ENCODE measurements at places on chromosomes 1 and 21.
A peak's percentile ranks its signal among the peaks of the same experiment; 100 is the strongest.

- DNase-seq: no peak
Measured at GRCh38 chr21:28442624-28443023, 550.1 kb downstream of the LTN1 start.

DNA sequence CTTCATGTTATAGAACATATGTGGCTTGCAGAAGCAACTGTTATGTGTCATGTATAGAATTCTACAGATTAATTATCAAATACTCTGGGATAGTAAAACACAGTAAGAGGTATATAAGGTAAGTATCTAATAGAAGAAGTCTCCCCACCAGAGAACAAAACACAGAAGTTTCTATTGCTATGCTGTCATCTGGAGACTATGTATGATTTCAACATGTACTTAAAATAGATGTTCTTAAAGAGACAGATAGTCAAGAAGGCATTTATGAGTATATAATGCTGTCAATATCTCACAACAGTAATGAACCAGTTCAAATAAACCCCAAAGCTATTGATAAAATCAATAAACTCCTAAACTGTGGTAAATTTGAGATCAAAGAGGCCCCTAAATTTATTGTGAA, 8.1 kb upstream of the ADCY10 start:
- DNase-seq: no peak

DNA sequence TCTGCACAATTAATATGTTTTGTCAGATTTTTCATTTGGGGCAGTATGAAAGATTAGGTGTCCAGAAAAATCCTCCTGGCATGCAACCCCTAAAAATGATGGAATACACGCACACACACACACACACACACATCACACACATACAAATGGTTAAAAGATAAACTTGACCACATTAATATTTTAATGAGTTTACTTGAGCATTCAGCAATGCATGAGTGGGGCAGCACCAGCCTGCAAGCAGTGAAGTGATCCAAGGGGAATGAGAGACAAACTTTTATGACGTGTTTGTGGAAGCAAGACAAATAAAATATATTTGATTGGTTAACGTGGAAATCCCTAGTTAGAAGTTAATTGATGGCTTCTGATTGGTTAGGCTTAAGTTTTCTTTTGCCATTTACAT, 29.1 kb upstream of the SOAT1 start:
- no peak for DNase-seq

GRCh38 chr1:54118704-54119103, 34.1 kb downstream of the CDCP2 start:
- no peak for DNase-seq

DNA sequence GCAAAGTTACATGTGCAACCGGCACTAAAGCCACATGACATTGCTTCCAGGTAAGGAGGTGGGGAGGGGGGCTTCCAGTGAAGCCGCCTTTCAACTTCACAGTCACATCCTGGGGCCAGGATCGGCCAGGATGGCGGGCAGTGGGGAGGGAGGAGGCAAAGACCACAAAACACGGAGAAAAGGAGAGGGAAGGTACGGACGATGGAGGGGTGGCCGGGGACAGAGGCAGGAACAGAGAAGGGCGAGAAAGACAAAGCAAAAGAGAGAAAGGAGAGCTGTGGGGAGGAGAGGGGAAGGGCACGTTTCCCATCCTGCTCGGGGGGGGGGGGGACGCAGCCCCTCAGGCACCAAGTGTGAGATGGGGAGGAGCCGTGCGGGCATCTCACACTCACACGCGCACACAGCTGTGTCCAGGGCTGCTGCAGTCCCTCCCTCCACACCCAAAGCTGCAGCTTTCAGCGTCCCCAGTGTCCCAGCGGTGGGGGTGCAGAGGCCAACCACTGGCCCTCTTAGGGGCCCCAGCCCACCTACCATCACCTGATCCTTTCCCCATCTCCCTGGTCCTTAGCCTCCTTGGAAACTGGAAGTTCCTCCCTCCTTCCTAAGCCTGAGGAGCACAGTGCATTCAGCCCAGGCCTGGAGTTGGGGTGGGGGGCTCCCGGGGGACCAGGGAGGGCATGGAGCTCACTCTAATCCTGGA, 2.4 kb downstream of the SH2D5 start:
- DNase-seq: no peak

- no peak for DNase-seq
Measured at GRCh38 chr21:45780647-45781046, 137.1 kb downstream of the PCBP3 start.

GRCh38 chr1:42979896-42980800, 21.5 kb upstream of the SLC2A1 start:
- DNase-seq: no peak

DNA sequence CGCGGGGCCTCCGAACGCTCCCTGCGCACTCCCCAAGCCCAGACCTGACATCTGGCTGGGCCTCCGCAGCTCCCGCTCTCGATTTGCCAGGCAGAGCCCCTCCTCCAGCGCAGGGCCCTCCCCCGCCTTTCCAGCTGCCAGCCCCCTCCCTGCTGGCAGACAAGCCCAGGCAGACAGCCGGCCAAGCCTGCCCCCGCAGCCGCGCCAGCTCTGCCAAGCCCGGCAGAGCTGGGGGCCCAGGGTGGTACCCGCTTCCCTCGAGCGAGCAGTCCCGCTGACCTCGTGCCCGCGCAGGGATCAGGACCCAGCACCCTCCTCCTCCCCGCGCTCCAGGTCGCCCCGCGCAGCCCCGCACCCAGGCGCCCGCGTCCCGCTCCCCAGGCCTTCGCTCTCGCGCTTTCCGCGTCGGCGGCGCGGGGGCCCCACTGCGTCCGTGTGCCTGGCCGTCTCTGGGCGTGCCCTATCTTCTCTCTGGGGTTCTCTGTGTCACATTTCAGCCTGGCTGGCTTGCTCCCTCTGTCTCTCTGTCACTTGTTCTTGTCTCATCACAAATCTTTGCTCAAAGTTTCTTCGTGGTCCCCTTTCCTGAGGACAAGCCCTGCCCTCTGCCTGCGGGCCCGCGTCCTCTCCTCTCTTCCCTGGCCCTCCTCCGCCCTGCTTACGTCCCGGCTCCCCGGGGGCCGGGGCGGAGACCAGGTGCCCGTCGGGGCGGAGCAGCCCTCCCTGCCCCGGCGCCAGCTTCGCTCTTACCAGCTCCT, 580 bp downstream of the INKA2 start:
- DNase-seq: peak; percentile 25

DNA sequence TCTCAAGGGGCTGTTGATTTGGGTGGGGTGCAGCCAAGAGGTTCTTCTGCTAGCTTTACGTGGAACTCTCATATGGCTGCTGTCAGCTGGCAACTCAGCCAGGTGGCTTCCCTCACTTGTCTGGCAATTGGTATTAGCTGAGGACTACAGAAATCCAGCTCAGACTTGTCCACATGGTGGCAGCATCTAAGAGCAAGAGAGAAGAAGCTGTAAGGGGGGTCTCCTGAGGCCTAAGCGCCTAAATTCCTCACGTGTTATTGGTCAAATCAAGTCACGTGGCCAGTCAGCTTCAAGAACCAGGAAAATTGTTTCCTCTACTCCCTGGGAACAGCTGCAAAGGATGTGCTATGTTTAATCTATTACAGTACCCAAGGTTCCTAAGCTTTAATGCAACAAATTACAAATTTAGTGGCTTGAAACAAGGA, 4.2 kb upstream of the DYRK3 start:
- DNase-seq: no peak

DNA sequence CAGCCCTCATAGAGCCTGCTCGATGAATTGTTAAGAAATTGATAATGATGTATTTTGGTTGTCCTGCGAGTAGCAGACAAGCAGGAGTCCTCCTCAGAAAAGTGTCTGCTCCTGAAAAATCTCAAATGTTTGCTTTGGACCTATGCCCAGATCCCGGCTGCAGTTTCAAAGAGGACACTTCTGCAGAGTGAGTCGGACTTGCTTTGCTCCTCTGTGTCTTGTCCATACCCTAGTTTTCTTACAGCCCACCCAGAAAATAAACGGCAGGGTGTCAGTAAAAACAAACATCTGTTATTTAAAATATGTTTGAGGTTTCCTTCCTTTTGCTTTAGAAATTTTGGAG, 2.8 kb downstream of the S100A10 start:
- no peak for DNase-seq

GRCh38 chr1:115710859-115711624, 57.5 kb downstream of the CASQ2 start:
- no peak for DNase-seq

GRCh38 chr1:98073823-98074222, 153.0 kb upstream of the DPYD start:
- DNase-seq: no peak

GRCh38 chr1:82979593-82980236, 1019.2 kb downstream of the TTLL7 start:
- DNase-seq: no peak

- DNase-seq: peak; percentile 50
Measured at GRCh38 chr1:64965366-64966157, 787 bp downstream of the JAK1 start.

DNA sequence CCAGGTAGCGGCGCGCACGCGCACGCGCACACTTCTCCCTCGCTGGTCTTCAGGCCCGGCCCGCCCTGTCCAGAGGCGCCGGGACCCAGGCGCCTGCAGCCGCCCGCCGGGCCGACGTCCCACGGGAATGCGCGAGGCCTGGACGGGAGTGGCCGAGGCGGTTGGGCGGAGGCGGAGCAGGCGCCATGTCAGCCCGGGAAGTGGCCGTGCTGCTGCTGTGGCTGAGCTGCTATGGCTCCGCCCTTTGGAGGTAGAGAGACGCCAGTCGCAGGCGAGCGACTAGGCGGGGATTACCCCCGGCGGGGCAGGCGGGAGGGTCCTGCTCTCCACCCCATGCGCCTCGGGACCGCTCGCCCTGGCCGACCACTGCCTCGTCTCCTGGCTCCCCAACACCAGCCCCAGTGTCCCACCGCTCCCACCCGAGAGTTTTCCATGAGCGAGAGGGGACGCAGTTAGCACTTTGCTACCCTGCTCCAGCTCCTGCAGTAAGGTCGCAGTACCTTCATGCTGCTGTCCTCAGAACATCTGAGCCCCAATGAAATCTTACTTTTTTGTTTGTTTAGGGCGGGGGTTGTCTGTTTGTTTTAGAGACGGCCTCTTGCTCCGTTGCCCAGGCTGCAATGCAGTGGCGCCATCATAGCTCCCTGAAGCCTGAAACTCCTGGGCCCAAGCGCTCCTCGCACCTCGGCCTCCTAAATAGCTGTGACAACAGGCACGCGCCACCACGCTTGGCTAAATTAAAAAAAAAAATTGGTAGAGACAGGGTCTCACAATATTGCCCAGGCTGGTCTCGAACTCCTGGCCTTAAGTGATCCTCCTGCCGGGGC, at the start of gene CATSPERE:
CATSPERE (plus strand) TSS at position 29 of the 827 bp plus-strand sequence; CDS start at position 186, 157 bp downstream.
- peak; percentile 65 for DNase-seq

DNA sequence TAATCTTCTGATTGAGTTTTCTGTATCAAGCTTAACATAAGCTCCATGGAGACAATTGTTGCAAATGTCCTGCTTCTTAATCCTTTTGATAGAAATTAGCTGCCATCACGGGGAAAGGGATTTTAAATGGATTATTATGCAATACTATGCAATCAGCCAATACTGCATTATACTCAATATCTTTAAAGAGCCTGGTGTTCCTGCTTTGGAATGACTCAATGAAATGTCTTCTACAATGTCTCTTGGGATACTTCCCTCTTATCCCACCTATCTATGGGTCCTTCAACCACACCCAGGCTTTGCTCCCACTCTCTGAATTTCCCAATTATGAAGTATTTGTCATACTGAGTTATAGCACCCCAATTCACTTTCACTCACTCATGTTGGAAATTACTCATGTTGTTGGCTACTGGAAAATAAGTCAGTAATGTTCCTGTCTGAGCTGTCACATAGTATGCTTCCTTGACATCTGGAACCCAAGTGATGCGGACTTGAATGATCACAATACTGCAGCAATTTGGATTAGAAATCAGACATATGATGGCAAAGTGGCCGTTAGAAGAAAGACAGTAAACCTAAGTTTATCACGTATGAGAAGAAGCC, 85.0 kb downstream of the TPR start:
- DNase-seq: no peak

DNA sequence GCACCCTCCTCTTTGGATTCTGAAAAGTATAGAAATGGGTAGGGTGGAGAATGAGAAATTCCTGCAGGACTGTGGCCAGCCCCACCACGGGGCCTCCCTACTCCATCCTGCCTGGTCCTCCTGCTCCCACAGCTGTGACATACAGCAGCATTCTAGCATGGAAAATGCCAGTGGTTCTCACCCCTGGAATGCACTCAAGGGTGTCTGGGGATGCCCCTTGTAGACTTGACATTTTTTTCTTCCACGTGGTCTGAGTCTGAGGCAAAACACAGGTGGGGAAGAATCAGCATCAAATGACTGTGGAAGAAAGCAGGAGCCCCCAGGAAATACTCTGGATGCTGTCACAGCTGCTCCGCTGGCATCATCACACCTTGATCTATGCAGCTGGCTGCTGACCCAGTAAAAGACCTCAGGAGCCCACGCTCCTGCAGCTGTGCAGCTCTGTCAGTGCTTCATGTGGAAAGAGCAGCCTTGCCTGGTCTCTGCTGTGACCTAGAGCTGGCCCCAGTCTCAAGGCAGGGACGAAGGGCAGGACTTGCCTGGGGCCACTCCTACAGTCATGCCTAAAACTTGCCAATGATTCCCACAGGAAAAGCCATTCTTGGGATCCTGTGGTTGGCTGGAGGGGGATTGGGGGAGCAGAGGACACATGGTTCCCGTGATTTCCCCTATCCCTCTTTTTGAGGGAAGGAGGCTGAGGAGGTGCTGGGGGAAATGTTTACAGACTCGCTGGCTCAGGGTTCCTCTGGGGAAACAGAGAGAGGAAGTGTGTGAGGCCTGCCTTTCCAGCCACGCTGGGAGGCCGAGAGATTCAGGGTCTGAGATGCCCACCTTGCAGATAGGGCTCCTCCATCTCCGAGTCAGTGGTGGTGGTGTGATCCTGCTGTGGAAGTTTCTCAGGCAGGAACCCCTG, 10.8 kb upstream of the A3GALT2 start:
- DNase-seq: no peak

DNA sequence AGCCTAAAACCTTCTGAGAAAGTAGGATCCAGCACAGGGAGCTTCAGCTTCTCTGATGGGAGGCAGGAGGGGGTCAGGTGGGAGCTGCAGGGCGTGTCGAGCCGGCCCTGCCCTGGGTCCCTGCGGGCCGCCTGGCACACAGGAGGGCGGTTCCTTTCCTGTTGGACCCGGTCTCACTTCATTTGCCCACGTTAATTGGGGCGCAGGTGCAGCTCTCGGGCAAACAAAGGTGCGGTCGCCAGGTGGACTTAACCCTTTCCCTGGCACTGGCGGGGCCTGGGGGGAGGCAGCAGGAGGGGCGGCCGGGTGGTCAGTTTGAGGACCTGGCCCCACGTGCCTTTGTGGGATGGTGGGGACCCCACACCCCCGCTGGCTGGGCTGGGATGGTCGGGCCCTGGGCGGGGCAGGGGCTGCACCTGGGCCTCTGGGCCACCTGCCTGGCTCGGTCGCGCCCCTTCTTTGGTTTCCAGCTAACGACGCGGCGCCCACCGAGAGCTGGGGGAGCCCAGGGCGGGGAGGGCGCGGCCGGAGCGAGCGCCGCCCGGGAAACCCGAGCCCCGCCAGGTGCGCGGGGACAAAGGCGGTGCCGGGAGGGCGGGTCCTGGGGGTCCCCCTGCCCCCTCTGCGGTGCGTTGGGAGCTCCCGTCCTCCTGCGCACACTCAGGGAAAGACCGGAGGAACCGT, 20.8 kb upstream of the C1orf159 start:
- DNase-seq: no peak

- DNase-seq: no peak
Measured at GRCh38 chr1:11068600-11069473, 9.0 kb upstream of the SRM start.
